ENCODE measurements at places on chromosomes 7 and 10.

GRCh38 chr10:28505359-28505959, 27.5 kb upstream of the WAC start:
- DNase-seq: no peak

GRCh38 chr10:92590623-92591549, 2.0 kb upstream of the KIF11 start:
- DNase-seq: no peak

DNA sequence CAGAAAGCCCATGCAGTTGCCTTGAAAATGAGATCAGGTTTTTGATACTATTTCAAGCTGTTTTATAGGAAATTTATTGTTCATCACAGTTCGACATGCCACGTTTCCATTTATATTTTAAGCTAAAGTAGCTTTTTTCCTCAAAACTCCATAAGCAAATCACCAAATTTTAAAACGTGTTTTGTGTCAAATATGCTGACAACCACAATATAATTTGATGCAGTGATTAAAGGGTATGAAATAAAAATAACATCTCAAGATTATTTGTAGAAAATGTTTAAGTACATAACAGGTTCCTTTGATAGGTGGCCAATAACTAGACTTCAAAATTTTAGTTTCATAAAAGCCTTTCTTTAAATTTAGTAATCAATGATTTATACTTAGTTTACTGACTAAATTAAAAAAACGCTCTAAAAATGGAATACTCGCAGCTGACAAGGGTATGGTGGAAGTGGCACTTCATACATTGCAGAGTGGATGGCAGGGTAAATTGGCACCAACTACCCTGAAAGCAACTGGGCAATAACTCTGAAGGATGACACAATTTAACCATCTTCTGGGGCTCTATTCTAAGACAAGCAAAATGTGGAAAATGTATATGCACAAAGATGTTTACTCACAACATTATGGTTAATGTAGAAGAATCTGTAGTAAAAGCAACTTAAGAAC, 481.6 kb downstream of the TNS3 start:
- no peak for DNase-seq

DNA sequence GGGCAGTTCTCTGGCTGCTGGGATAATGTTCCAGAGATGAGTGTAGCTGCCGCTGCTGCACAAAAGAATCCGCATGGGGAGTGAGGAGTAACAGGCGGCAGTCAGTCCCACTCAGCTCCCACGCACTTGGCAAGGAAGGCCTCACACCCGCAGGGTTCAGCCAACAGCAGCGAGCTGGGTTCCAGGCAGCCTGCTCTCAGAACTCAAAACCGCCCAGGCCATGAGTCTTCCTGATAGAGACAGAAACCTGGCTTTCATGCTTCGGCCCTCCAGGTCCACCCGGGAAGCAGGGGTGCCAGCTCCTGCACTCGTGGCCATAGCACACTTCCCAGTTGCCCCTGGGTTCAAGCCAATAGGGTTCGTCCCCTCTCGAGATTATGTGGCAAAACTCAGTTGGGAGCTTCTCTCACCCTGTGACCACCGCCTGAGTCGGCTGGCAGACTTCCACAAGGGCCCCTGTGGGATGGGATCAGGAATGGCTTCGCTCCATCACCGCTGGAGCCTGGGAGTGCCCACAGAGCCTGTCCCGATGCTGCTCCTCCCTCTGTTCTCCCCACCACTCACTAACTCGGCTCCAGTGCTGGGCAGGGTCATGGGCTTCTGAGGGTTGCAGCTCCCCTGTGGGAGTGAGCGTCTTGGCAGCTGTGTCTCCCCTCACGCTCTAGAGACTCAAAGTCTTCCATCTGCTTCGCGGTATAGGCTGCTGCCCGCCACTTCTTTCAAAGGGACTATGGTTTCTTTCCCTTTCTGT, 20.6 kb downstream of the CLRN3 start:
- no peak for DNase-seq

DNA sequence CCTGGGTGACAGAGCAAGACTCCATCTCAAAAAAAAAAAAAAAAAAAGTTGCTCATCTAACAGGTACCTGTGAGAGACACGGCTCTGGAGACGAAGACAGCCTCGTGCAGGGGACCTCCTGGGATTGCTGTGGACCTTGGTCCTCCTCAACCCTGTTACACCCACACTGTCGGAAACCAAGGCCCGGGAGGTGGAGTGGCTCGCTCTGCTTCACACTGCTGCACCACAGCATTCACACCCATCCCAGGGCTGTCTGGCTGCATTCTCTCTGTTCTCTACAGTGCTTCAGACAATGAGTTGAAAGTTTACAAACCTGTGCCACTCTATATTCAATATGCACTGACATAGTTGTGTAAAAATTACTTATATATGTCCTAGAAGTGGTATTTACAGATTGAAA, 101.0 kb upstream of the TNS3 start:
- DNase-seq: no peak
